ENCODE measurements at places on chromosomes 1 and 21.

DNA sequence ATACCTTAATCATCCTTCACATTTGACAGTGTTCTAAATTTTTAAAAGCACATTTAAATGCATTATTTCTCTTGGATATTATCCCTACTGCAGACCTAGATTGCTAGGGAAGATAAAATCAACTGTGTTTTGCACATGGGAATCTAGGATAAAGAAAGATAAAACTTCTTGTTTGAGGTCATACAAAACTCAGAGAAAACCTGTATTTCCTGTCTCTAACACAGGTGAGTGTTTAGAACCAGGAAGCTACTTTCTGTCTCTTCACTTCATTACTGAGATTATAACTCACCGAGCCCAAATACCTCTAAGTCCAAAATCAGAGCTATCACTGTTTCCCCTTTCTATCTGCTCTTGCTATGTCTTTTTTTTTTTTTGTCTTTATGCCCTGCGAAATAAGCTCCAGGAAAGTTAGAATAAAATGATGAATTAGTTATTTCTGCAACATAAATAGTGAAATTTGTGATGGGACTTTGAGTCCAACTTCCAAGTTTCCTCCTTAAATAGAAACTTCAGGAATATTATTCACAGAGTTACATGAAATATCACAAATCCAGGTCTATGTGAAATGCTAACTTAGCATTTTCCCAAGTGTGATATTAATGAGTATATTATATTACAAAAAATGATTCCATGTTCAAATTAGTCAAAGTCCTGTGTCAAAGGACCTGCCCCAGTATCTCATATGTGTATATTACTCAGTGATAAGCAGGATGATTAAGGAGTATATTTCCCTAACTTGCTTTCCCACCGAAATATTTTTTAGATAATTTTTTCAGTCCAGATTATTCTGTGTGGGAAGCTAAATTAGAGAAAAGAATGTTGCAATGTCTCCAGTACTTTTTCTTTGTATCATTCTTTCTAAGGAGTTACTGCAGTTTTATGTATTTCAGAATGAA is 226.4 kb downstream of the PLA2G4A start:
- DNase-seq, result no peak

GRCh38 chr1:190852611-190853010 is 374.9 kb upstream of the BRINP3 start:
- no peak for DNase-seq

- DNase-seq, result no peak
Measured at GRCh38 chr1:27306892-27307761, 14.8 kb upstream of the TMEM222 start.

GRCh38 chr1:164886101-164886500 is 327.1 kb downstream of the PBX1 start:
- no peak for DNase-seq

DNA sequence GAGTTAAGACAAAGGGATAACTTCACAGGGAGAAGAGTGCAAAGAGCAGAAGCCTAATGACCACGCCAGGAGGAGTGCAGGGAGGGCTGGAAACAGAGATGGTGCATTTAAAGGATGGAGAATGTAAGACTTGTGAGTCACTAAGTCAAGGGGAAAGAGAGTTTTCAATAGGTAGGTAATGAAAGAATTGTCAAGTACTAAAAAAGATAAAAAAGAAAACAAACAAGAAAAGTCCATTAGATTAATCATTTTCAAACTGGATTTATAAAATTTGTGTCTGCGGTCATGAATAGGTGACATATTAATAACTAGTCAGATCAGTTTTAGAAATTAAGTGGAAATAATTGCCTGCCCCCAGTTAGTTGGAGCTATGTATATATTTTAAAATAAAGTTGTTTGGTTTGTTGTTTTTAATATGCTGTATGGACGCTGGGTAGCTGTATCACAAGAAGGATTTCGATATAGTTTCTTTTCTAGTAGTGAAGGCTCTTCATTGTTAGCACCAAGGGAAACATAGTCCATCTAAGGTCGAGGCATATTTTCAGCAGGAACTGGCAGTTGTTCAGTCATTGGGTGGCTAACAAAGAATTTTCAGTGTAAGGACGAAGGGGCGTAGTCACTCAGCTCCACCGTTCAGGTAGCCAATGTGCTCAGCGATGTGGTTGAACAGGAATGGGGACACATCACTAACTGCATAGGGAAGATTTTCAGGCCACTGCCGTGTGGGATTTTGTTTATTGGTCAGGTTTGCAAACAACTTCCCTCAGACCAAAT is 203.0 kb downstream of the TGFB2 start:
- DNase-seq, result no peak

DNA sequence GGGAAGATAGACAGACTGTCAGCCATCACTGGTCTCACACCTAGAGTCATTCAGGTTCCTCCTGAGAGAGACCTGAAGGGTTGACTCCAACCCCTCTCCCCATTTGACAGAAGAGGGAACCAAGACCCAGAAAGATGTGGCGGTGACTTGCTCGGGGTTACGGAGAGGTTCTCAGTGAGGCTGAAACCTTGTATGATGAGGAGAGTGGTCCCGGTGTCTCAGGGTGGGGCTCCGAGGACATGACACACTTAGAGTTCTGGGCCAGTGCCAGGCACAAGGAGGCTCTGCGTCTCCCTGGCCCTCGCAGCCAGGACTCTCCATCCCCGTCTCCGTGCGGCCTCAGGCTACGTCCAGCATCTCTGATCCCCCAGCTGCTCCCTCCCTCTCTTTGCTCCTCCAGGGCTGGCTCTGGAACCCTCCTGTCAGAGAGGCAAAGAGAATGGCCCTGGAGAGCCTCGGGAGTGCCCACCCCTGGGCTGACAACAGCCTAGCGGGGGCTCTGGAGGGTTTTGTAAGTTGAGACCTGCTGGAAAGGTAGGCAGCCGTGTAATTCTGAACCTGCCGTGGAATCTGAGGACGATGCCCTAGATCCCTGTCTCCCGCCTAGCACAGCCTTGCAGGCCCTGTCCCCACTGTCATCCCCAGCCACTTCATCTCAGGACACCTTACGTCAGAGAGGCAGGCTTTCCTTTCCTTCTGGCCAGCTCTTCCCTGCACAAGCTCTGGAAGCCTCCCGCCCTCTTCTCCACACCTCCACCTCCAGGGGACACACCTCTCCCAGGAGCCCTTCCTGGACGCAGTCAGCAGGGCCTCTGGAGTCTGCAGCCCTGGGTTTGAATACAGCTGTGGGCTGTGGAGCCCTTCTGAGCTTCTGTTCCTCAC is 4.1 kb downstream of the EFHD2 start:
- no peak for DNase-seq

GRCh38 chr21:15301736-15302135 is 236.9 kb upstream of the NRIP1 start:
- DNase-seq, result no peak

DNA sequence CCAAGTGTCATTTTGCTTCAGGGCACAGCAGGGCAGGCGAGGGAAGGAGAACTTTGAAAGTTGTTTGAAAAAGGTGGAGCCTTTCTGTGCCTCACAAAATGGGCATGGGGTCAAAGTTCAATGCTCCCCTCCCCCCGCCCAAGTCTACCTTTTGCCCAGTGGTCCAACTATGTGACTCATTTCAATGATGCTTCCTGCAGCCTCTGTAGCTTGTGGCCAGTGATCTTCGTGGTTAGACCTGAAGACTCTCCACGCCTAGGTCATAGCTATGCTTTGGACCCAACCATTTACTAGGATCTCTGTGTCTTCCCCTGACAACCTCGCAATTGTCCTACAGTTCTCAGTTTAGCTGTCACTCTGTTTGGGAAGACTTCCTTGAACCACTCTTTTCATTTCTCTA is 280.3 kb upstream of the GJB5 start:
- DNase-seq, result no peak

DNA sequence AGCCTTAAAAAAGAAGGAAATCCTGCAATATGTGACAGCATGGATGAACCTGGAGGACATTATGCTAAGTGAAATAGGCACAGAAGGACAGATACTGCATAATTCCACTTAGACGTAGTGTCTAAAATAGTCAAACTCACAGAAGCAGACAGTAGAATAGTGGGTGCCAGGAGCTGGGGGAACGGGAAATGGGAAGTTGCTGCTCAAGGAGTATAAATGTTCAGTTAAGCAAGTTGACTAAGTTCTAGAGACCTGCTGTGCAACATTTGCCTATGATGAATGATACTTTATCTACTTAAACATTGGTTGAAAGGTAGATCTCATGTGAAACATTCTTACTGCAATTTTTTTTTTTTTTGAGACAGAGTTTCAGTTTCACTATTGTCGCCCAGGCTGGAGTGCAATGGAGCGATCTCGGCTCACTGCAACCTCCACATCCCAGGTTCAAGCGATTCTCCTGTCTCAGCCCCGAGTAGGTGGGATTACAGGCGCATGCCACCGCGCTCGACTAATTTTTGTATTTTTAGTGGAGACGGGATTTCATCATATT is 197.8 kb downstream of the HIVEP3 start:
- DNase-seq, result no peak

DNA sequence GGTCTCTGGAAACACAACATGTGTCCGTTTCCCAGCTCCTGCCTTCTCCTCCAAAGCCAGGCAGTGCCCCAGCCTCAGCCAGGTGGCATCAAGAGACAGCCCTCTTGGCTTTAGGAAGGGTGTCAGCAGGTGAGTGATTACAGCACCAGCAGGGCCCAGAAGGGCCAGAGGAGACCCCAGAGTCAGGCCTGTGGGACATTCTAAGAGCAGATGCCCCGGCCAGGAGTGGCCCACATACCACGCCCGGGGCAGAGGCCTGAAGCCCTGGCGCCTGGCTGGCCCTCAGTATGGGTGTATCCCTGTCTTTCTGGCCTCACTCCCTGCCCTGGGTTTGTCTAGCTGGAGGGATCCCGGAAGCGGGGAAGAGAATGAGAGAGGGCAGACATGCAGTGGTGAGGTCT is 109.2 kb downstream of the CASZ1 start:
- DNase-seq, result no peak

DNA sequence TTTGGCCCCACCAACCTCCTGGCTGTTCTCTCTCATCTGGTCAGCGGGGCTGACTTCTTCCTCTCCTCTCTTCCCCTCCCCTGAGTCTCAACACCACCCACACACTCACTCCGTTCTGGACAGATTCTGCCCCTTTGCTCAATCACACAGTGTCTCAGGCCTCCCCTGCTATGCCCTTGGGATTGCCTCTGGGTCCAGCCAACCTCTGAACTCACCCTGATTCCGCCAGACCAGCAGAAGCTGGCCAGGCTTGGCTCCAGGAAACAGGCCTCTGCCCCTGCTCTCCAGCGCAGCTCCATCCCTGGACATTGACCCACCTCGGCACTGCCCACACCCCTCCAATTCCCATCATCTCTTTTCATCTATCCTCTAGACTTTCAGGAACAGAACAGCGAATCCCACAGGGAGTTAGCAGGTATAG is 22.1 kb downstream of the AHDC1 start:
- no peak for DNase-seq

GRCh38 chr1:200429221-200429751 is 19.4 kb upstream of the ZNF281 start:
- no peak for DNase-seq

DNA sequence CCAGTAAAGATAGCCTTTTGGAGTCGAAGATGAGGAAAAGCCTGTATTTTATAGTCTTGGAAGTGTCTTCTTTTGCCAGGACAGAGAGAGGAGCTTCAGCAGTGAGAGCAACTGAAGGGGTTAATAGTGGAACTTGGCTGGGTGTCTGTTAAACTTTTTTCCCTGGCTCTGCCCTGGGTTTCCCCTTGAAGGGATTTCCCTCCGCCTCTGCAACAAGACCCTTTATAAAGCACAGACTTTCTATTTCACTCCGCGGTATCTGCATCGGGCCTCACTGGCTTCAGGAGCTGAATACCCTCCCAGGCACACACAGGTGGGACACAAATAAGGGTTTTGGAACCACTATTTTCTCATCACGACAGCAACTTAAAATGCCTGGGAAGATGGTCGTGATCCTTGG is at the start of gene VCAM1:
Gene VCAM1, plus strand, starts transcription at position 253 of the 400 bp plus-strand sequence. Its CDS starts 119 bp downstream, at position 372.
- no peak for DNase-seq

DNA sequence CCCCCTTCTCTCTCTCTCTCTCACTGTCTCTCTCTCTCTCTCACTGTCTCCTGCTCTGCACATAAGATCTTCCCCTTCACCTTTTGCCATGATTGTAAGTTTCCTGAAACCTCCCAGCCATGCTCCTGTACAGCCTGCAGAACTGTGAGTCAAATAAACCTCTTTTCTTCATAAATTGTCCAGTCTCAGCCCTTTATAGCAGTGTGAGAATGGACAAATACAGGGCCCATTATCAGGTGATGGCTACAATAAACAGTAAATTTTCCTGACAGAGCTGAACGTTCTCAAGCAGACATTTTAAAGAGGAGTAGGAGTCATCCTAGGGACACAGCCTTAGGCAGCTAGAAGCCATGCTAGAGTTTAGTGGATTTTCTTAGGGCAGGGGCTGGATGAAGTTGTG is 1679.7 kb upstream of the B3GALT2 start:
- no peak for DNase-seq

DNA sequence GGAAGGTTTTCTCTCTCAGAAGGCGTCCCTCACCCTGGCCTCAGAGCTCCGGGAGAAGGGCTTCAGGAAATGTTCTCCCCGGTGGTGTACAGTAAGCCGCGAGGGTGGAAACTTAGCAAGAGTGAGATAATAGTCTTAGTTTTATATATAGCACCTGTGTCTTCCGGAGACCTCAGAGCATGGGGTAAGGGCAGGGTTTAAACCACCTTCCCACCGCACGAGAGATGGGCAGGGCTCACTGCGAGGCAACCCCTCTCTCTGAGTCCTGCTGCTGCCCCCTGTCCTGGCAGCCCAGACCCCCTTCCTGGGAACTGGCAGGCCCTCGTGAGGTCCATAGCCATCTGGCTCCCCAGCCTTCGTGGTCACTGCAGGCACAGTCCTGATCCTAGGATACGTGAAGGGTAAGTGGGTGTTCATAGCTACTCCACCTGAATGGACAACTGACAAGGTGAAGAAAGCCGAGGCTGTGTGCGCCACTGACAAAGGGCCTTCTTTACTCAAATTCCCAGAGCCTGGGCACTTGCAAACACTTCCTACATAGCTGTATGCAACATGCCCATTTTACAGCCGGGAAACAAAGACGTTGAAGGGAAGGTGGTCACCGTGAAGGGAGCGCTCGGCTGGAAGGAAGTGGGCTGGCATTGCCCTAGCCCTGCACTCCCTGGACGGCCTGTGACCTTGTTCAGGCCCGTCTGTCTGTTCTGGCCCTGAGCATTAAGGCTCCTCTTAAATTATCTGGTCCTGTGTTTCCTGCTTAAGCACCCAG is 26.9 kb downstream of the ITPKB start:
- DNase-seq, result no peak

GRCh38 chr1:81867235-81867634 is 66.5 kb downstream of the ADGRL2 start:
- no peak for DNase-seq

GRCh38 chr1:198641501-198641900 is 2.7 kb downstream of the PTPRC start:
- DNase-seq, result no peak

- no peak for DNase-seq
Measured at GRCh38 chr1:231091831-231092301, 51.8 kb upstream of the FAM89A start.
